ENCODE measurements at places on chromosomes 13 and 19. TPM values are rescaled to one million over a fixed set of nuclear protein-coding genes. Genes with fewer than 3 reads are reported as not detected.

- no peak for DNase-seq
Observed at GRCh38 chr13:46321494-46322225, 65.4 kb downstream of the RUBCNL start.

GRCh38 chr13:102317593-102317992 lies 84.3 kb downstream of the FGF14 start:
- peak; percentile 94 for DNase-seq

DNA sequence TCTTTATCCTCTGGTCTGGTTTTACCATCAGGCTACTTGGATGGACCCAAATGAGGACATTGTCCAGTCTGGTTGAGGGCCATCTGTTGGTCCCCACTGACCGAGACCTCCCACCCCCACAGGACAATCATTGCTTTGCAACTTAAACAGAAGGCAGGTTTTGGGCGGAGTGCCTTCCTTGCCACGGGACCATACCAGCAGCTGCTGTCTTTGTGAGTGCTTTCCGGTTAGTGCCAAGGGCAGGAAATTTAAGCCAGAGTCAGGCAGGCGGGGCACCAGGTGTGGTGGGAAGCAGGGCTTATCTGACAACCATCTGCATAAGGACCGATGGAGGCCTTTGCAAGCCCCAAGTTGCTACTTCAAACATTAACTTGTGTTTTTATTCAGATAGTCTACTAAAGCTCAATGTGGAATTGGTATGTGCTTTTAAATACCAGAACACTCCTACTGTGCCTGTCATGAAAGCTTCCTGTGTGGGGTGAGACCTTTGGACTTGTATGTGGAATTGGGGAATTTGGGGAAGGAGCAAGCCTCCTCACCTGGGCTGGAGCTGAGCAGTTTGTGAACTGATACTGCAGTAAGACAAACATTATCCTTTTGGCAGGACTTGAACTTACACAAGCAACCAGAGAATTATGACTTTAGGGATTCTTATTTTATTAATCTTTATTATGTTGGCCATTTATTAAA lies 39.3 kb upstream of the UBE2L5 start:
- DNase-seq: no peak

- DNase-seq: no peak
Observed at GRCh38 chr19:46218160-46218559, 11.4 kb upstream of the IGFL1 start.

GRCh38 chr19:13137290-13137794 lies 12.8 kb downstream of the STX10 start:
- no peak for DNase-seq

DNA sequence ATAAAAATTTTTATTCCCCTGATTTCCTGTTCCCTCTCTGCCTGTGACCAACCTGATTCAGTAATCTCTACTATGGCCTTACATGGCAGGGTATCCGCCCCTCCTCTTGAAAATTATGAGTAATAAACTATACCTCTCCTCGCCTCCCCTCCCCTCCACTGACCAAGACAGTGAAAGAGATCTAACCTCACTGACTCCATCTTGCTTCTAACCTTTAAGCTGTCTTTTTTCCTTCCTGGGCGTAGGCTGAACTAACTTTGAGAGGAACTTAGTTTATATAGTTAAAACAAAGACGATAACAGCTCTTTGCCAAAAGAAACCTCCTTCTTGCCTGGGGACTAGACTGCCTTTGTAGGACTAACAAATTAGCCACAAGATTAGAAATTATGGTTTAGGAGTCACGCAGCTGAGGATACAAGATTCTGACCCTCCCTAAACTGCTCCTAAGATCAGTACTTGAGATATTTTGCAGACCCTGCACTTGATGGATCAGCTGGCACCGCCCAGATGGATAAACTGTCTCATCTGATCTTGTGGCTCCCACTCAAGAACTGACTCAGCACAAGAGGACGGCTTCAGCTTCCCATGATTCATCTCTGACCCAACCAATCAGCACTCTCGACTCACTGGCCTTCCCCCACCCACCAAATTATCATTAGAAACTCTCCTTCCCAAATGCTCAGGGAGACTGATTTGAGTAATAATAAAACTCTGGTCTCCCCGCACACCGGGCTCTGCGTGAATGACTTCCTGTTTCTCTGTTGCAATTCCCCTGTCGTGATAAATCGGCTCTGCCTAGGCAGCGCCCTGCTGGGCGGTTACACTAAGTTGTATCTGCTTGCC lies 187.1 kb downstream of the TDRD3 start:
- no peak for DNase-seq

DNA sequence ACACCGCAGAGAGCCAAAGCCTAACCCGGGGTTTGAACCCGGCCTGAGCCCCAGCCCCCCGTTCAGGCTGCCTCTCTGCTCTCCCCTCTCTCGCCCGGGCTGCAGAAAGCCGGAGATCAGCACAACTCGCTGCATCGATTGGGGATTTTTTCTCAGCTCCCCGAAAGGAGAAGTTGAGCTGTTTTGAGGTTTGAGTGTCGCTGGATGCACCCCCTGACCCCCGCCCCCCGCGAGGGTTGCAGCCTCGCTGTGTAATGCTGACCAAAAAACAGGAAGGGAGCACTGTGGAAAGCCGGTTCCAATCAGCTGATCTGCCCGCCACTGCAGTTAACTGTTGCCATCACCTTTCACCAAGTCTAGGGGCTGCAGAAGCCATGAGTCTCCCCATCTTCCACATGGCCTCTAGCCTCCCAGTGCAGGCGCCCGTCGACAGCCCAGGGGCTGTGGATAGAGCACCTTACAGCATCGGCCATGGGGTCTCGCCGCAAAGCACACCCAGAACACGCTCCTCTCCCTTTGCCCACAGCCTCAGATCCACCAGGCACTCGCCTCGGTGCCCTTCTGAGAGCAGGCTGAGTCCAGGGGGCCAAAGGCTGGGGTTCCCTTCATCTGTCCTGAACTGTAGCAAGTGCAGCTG lies 34.5 kb downstream of the MYO9B start:
- no peak for DNase-seq

DNA sequence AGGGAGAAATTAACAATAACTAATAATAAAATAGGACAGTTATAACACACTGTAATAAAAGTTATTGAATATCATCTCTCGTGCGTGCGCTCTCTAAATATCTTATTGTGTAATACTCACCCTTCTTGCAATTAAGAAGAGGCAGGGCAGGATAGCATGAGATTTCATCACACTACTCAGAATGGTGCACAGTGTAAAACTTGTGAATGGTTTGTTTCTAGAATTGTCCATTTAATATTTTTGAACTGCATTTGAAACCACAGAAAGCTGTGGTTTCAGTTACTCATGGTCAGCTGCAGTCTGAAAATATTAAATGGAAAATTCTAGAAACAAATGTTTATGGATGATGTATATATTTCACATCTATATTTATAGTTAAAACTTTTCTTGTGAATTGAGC lies 161.1 kb downstream of the DCT start:
- no peak for DNase-seq

DNA sequence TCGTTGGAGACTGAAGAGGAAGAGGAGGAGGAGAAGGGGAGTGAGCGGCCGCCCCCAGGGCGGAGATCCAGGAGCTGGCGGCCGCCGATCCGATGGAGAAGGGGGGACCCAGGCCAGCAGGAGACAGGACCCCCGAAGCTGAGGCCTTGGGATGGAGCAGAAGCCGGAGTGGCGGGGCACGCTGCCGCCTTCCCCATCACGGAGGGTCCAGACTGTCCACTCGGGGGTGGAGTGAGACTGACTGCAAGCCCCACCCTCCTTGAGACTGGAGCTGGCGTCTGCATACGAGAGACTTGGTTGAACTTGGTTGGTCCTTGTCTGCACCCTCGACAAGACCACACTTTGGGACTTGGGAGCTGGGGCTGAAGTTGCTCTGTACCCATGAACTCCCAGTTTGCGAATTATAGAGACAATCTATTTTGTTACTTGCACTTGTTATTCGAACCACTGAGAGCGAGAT lies 1.8 kb downstream of the GADD45B start:
- peak; percentile 81 for DNase-seq

DNA sequence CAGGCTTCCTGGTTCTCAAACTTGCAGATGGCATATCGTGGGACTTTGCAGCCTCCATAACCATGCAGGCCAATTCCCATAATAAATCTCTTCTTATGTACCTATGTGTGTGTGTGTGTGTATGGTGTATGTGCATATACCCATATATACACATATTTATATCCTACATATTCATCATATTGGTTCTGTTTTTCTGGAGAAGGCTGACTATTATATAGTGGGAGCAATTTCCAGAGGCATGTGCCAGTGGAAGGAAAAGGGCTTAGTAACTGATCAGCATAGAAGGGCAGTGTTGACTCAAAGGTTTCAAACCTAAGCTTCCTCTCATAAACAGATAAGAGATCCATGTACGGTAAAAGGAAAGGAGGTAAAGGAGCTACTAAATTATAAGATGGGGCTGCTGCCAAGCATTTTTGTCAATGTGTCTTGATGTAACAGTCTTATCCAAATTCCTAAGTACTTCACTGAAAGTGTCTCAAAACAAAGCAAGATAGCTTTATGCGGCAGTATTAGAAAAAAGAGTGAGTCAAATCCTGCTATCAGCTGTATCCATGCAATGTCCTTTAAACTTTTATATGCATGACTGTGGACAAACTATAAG lies 432.1 kb downstream of the TBC1D4 start:
- no peak for DNase-seq

DNA sequence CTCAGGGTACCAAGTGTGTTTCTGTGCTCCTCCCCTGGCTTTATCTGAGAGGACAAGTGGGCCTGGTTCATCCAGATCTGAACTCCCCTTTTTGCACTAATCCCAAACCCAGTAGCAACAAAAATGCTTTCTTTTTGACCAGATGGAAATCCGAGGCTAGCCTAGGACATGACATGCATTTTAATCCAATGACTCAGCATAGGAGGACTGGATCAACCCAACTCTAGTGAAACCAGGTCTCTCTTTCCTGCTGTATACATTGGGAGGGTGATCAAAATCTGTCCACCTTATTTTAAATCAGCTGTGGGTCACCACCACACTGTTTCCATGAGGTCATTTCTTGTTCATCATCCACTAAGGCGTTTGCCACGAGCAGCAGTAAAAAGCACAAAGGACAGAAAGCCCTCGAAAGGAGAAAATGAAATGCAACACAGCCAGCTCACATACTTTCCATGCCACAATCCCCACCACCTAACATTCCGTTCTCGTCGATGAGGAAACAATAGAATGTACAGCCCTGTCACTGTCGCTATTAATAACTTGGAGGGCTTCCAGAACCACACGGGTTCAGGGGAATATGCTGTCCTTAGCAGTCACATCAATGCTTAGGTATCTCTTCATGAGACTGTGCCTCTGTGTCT lies 543.0 kb downstream of the IRS2 start:
- DNase-seq: no peak

DNA sequence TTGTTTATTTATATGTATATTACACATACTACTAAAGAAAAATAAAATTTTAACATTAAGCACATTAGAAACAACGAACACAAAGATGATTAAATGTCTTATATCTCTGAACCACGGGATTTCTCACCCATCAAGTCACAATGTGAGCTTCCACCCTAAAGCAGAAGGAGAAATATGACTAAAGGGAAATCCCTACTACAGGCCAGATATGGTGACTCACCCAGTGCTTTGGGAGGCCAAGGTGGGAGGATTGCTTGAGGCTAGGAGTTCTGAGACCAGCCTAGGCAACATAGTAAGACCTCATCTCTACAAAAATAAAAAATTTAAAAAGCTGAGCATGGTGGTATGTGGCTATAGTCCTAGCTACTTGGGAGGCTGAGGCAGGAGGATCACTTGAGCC lies 24.6 kb downstream of the DCT start:
- no peak for DNase-seq

DNA sequence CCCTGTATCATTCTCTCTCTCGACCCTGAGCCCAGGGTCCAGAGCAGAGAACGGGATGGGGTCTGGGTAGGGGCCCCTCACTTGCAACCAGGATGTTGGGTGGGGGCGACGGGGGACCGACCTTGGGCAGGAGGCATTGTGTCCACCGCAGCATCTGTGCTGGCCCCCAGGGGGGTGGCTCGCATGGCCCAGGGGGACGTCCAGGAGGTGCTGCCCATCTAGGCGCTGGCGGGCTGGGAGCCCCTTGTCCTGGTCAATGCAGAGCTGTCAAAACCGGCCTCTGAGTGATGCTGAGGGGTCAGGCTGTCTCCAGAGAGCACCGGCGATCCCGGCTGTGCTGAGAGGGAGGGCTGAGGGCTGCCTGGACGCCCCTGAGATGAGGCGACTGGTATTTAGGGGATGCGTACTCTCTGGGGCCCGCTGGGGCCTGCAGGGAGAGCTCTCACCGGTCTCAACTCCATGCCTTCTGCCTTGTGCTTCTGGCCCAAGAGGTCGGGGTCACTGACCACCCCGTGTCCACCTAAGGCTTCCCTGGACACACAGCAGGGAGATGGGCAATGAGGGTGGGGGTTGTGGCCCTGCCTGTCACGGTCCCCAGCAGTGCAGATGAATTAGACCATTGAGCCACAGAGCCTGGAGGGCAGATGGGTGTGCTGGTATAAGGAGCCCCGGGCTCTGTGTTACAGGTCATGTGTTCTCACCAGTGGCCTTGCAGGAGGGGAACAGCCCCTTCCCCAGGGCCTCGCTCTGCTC lies 8.6 kb downstream of the RPS9 start:
- DNase-seq: no peak

DNA sequence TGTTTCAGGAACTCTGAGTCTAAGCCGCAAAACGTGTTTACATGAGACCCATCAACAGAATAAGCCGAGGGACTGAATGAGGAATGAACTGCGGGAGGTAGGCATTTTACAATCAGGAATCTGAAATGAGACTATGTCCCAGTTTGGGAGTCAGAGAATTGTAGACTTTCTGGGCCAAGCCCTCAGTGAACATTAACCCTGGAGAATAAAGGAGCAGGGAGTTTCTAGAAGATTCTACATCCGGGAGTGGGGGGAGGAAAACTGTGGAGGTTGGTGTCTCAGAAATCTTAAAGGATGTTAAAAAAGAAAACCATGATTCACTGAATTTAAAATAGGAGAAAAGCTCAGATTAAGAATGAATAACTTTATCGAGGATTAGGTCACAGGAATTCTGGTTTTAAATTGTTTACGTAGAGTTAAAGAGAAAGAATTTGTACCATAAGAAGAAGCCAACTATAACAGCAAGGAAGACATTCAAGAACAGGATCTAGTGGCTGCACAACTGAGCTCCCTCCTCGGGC lies 18.5 kb downstream of the RFX2 start:
- DNase-seq: no peak

- no peak for DNase-seq
Observed at GRCh38 chr19:17264641-17264979, at the start of gene USHBP1. TSS of gene USHBP1 (minus strand) at chr19:17264745. CDS start at chr19:17264299, 446 bp downstream.

DNA sequence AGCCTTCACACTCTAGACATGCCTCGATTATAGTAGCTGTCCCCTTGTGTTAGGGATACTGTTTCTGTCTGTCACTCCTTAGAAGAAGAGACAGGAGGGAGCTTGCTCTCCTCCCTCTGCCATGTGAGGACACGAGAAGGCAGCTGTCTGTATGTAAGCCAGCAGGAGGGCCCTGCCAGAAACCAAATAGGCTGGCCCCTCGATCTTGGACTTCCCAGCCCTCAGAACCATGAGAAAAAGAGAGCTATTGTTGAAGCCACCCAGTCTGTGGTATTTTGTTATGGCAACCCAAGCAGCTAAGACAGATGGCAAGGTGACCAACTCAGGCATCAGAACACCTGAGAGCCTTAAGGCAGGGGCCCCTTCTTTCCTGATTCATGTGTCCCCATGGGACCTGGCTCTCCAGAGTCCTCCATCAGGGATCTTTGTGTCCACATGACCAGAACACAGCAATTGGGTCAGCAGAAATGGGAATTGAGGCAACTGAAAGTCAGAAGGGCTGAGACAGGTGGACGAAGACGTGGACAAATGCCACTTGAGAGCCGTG lies 65.6 kb upstream of the NPAS1 start:
- DNase-seq: no peak

Gene PLEKHF1
- 21.4 TPM for total RNA-seq

Gene UPK1A
- total RNA-seq: 0.55 TPM

Gene PPFIA3
- 2.0 TPM for total RNA-seq

Gene CGB1
- not detected for total RNA-seq

Gene TMIGD2
- total RNA-seq: not detected

Gene POU2F2
- total RNA-seq: 3.0 TPM
